GM12864 (cell line): ENCODE measurements at places on chromosomes 5 and 9.
A peak's percentile ranks its signal among the peaks of the same experiment; 100 is the strongest.

- DNase-seq: peak; percentile 31
Measured at GRCh38 chr9:92634712-92635605, 35.0 kb downstream of the IPPK start.

DNA sequence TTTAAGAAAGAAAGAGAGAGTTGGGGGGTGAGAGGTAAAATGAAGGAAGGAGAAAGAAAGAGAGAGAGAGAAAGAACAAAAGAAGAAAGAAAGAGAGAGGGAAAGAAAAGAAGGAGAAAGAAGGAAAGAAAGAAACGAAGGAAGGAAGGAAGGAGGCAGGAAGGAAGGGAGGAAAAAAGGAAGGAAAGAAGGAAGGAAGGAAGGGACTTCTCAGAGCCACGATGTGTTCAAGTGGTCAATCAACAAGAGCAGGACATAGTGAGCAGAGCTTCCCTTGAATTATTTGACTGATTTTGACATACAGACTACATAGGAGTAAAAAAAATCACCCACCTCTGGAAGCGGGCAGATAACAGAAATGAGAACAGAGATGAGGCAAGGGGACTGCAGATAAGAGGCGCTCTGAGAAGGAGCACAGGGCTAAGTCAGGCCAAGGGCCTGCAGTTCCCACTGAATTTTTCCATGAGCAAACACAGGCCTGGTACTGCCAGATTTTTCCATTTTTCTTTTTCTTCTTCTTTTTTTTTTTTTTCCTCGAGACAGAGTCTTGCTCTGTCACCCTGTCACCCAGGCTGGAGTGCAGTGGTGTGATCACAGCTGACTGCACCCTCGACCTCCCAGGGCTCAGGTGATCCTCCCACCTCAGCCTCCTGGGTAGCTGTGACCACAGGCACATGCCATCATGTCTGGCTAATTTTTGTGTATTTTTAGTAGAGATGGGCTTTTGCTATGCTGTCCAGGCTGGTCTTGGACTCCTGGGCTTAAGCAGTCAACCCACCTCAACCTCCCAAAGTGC lies 77.7 kb upstream of the IL17B start:
- DNase-seq: no peak

DNA sequence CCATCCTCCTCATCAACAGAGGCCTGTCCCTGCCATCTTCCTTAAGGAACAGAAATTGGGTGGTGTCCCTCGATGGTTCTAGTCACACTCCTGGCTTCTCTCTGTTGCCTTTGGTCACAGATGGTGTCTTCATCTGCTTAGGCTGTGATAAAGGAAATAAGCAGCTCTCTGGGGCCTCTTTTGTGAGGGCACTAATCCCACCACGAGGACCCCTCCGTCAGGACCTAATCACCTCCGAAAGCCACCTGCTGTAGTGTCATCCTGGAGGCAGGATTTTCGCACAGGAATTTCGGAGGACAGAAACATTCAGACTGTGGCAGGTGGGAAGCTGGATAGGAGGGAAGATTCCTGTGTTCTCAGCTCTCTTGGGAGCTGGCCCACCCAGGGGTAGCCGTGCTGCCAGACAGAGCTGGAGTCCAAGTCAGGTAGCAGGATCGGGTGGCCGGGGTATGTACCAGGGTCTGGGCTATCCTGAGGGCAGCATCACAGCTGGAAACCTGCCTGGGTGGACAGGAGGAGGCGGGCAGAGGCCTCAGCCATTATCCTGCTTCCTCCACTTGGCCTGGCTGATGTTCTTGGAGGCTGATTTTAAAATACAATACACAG lies 59.5 kb downstream of the ANKRD33B start:
- no peak for DNase-seq

DNA sequence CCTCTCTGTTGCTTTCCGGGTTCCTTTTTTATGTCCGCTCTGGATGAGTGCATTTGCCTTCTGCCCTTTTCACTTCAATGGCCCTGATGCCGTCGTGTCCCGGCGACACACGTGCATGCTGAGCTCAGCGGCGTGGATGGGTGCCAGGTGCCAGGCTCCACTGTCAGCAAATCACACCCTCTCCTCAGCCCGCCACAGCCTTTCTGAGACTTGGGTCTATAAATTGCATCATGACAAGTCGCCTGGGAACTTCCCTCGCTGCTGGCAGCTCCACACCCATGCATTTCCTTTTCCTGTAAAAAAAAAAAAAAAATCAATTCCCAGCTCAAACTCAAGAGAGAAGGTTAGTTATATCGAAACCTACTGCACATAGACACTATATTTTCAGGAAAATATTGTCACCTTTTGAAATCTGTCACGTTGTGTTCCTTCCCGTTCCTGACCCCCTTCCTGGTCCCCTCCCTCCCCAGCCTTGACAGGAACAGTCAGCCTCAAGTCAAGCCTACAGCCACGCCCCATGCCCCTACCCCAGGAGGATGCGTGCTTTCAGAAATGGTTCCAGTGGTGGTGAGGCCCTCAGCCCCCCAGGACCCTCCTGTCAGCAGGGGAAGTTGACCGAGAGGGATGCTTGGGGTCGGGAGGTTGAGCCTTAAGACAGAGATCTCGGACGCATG lies 110.3 kb upstream of the PTCH1 start:
- DNase-seq: no peak

DNA sequence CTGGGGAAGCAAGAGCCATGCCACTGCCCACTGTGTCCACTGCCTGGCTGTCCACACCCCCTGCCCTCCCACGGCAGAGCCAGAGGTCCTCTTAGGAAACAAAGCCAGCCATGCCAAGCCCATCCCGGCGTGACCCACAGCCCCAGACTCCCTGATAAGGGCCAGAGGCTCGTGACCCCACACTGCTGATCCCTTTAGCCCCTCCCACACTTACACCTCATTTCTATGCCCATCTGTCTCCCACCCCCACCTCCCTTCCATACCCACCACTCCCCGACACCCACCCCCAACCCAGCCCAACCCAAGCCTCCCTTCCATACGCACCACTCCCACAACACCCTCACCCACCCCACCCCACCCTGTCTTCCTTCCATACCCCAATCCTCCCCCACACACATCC lies 17.3 kb downstream of the PTGES start:
- no peak for DNase-seq

DNA sequence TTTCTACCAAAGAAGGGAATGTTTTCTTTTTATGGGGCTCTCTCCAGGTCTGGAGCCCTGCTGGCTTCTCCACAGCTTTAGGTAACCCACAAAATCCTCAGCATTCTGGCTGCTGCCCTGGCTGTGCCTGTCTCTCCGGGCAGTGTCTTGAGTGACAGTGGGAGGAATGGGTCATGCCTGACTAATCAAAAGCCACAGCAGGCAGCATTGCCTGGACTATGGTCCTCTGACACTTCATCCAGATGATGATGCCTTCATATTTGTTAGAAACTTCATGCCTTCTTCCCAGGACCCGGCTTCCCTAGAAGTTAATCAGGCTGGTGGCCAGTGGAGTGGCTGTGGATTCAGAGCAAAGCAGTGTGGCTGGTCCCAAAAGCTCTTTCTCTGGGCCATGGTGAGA lies 32.2 kb upstream of the TGFBI start:
- no peak for DNase-seq

GRCh38 chr5:154214371-154215106 lies 24.0 kb downstream of the GALNT10 start:
- no peak for DNase-seq

GRCh38 chr5:135694012-135694411 lies 115.2 kb upstream of the CXCL14 start:
- DNase-seq: no peak

GRCh38 chr9:546797-547223 lies 294.7 kb upstream of the DMRT1 start:
- no peak for DNase-seq

DNA sequence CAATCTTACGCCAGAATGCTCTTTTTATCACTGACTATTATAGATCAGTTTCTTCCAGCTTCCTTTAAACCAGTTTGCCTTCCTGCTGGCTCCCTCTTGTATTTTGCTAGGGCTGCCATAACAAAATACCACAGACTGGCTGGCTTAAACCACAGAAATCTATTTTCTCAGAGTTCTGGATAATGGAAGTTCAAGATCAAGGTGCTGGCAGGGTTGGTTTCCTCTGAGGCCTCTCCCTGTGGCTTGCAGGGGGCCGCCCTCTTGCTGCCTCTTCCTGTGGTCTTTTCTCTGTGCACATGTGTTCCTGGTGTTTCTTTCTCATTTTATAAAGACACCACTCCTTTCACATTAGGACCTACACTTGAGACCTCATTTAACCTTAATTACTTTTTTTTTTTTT lies 6.8 kb upstream of the FXN start:
- DNase-seq: no peak

DNA sequence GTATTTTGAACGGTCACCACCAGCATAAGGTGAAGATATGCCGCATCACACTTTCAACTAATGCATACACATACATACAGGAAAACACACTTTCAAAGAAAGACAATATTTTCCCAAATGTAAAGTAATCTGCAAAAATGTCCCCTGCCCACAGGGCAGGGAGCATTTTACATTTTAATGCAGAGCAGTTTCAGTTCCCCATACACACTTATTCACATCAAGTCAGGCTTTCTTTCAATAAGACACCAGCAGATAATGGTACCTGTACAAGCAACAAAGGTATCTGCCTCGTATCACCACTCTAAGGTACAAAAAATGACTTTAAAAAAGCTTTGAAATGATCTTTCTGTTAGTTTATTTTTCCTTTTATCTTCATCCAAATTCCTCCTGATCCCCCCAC lies 247.1 kb upstream of the CCNG1 start:
- DNase-seq: no peak

GRCh38 chr5:117454716-117455212 lies 880.1 kb upstream of the SEMA6A start:
- peak; percentile 21 for DNase-seq

DNA sequence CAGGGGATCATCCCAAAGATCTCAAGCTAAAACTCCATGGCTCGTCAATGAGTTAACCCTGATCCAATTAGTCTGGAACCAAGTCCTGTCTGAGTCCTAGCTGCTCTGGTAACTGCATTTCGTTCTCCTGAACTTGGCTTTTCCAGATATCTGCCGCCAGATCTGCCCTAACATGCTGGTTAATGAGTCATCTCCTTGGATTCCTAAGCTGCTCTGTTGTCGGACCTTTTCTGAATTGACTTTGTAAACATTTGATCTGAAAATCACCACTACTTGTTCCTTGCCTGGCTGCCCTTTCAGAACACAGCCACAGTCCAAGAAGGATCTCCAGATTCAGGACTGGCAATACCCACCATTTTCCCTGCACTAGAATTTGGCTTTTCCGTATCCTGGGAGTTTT lies 473.0 kb downstream of the ZSWIM6 start:
- no peak for DNase-seq

DNA sequence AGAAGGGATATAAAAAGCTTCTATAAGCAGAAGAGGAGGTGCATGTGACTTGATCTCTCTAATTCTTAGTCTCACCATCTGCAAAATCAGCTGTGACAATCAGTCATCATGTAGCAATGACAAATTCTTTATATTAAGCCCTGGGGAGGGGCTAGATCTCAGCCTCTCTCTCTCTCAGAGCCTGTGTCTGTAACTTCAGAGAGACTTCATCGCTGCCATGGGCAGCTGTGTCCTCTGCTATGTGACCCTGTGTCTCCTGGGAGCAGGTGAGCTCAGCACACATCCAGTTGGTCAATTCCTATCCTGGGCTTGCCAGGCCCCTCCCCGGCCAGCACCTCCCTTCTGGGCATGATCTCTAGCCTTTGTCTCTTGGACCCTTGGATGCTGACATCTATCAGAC lies 109.6 kb downstream of the ANKRD18B start:
- no peak for DNase-seq

- no peak for DNase-seq
Measured at GRCh38 chr9:81560851-81561732, 128.3 kb downstream of the TLE1 start.

DNA sequence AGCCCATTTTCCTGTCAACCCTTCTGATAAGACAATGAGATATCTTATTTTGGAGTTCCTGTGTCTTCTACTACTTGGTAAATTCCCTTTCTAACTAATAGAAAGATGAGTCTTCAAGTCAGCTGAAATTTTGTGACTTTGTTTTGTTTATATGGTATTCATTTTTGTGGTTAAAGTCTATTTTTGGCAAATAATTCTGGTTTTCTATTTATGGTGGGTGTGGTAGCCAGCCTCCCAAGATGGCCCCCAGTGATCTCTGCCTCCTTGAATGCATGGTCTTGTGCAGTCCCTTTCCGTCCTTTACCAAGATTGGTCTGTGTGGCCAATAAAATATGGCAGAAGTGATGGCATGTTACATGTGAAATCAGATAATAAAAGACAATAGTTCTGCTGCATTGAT lies 91.5 kb downstream of the NR3C1 start:
- no peak for DNase-seq

DNA sequence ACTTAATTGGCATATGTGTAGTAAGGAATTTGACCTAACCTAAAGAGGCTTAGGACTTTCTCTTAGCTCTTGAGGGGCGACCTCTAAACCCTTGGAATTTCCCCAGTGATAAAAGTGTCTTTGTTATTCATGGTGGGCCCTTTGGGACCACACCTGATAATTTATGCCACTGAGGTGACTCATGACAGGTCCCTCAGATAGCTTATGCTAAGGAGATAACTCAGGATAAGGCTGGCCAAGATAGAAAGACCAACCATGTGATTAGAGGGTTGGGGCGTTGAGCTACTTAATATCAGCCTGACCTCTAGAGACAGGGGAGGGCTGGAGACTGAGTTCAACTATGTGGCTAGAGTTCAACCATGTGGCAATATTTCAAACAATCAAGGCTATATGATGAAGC lies 218.1 kb downstream of the AP3B1 start:
- no peak for DNase-seq

- no peak for DNase-seq
Measured at GRCh38 chr9:8571643-8572042, 772.1 kb upstream of the DMAC1 start.

DNA sequence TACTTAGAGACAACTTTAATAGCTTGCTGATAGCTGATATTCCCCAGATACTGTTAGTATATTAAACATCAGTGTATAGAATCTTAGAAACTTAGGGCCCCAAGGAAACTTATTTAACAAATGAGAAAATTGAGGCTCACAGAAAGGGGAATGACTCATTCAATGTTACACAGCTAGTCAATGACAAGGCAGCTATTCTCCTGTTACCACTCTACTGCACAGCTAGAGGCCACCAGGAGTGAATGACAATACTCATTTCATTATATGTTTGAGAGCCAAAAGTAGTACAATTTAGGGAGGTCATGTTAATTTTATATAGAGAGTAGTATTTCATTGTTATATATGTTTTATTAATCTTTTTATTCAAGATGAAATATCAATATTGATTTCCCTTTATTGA lies 33.2 kb upstream of the PCDHB1 start:
- no peak for DNase-seq

GRCh38 chr9:125810161-125810560 lies 63.0 kb downstream of the PBX3 start:
- DNase-seq: no peak

GRCh38 chr5:103487218-103487617 lies 75.4 kb downstream of the NUDT12 start:
- DNase-seq: no peak
